ENCODE measurements at places on chromosomes 3 and 15.
A peak's percentile ranks its signal among the peaks of the same experiment; 100 is the strongest.

- no peak for DNase-seq
Measured at GRCh38 chr15:90018216-90018831, 17.2 kb downstream of the ZNF710 start.

DNA sequence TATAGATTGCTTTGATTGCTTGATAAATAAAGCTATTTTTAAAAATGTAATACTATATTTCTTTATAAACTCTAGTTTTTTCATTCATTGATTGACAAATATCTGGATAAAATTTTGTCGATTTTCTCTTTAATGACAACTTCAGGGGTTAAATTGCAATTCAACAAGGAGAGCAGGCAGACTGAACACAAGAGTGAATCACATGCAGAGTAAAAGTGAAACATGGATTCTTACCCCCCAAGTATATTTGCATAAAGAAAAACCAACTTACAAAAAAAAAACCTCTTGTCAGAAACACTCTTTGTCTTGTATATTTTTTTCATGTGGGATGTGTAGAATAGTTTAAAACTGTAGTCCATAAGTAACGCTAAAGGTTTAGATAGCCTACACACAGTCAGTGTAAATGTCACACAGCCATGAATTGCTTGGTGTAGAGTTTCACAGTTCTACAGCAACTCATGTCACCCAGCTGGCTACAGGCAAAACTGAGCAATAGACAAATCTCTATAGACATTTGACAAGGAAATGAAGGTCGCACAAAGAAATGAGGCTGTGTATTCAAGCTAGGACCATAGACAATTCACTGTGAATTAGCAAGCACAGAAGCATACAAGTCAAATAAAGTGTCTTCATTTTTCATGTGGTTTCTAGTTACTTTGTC, 141.6 kb downstream of the THRB start:
- no peak for DNase-seq

- no peak for DNase-seq
Measured at GRCh38 chr3:67521053-67521646, 133.3 kb downstream of the SUCLG2 start.

GRCh38 chr3:39343076-39343717, 13.7 kb downstream of the CCR8 start:
- DNase-seq: peak; percentile 9

- DNase-seq: no peak
Measured at GRCh38 chr15:29799859-29800258, 22.4 kb downstream of the TJP1 start.

- no peak for DNase-seq
Measured at GRCh38 chr3:134332344-134332743, 41.9 kb downstream of the AMOTL2 start.

DNA sequence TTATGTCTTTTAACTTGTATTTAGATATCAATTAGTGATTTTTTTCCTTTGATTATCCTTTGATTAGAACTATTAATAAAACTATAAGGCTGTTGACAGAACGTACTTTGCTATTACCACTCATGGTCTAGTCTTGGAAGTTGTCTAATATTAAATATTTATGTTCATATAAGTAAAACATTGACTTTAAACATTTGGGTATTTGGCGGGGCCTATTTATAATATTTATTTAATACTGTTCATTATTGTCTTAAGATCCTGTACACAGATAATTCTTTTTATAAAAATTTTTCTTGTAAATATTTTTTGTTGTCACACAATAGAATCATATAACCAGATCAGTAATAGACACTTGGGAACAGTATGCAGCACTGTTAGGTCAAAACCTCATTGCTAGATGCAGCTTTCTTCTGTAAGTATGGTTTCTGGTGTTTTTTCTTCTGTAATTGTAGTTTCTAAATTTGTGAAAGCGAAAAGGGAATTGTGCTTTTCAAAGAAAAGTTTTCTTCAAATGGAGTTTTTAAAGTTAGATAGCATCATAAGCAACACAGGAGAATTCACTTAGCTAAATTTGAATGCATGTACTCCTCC, 93.4 kb downstream of the FNDC3B start:
- DNase-seq: no peak

DNA sequence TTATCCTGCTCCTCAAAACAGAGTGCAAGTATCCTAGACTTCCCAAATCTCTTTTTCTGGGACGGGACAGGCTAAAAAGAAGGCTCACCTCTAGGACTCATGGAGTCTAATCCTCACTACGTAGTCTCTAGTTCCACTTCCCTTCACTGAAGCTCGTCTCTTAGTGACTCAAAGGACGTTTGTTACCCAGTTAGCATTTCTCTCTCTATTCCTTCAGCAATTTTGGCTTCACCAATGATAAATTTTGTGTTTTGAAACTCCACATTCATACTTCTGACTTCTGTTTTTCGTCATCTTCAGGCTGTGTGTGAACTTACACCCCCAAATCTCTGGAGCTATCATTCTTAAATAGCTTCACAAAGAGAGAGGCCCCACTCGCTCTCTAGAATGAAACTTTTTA, 627.1 kb downstream of the NAALADL2 start:
- DNase-seq: no peak

DNA sequence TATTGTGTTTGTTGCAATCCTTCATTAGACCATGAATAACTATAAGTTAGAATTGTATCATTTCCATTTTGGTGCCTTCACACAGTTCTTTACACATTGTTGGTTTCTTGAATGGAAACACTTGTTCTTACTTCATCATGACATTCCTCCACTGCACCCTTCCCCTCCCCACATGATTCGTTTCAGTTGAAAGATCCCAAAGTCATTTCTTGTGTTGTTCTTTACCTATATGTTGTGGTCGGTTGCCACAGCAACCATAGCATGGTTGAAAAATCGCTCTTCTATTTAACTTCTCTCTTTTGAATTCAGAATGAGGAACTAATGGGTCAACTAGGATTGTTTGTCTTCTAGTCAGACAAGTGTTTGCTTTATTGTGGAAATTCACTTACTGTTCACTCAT, 103.3 kb downstream of the IL1RAP start:
- DNase-seq: peak; percentile 2

DNA sequence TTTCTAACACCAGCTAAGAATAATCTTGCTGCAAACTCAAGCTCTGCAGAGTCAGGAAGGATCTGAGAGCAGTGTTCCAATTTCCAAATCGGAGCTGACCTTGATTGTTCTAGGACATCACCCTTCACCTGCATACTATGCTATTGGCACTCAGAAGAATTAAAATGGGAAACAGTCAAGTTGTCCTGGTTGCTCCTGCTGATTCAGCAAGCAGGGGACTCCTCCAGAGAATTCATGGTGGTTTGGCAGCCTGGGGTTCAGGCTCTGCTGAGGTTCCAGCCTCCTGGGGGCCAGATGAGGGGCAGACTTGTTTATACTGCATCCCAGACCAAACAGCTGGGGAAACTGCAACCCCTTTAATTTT, 213.7 kb upstream of the ADAMTS9 start:
- DNase-seq: no peak

DNA sequence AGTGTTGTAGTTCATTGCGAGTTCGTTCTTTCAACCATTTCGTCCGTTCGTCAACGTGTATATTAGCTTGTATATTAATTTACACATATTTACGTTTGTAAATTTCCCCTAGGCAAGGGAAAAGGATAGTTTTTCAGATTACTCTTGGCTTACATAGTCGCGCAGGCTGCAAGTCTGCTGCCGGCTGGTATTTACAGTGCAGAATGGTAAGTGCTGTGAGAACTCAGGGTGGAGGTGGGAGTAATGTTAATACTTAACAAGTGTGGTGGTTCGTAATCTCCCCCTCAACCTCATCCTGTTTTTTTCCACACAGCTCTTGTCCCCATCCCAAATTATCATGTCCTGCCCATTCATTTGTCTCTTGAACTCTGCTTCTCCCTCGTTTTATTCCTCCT, 766 bp downstream of the FAM98B start:
- peak; percentile 6 for DNase-seq

- DNase-seq: no peak
Measured at GRCh38 chr3:44991326-44991725, 15.3 kb downstream of the EXOSC7 start.

DNA sequence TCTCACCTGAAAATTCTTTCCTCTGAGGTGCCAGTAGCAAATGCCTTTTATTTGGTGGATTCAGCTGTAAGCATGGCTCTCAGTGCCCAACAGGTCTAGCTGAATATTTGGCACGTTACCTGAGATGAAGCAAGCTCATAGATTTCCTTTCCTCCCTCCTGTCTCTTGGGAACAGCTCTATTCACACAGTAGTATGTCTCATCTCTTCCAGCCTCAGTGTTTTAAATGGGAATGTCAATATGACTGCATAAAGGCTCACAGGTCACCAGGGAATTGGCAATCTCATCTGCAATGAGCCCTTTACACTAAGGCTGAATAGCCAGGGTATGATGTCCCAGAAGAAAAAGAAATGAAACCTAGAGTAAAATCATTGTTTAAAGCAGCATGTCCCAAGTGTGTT, 733.5 kb downstream of the NTRK3 start:
- DNase-seq: no peak

DNA sequence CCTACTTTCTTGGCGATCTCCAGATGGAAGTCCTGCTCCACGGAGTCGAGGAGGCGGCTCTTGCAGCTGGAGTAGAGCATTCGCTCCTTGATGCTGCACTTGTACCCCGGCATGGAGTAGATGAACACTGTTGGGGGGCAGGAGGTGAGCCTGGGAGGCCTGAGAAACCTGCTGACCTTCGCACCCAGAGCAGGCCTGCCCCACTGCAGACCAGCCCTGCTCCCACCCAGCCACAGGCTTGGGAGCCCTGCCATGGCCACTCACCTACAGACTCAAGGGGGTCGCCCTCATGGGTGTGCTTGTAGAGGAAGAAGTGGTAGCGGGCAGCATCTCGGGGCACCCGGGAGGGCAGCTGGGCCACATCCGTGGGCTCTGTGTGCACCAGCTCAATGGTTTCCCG, 4.2 kb upstream of the TLR9 start:
- DNase-seq: no peak

- DNase-seq: no peak
Measured at GRCh38 chr15:95202569-95203349, 971.4 kb downstream of the MCTP2 start.

- peak; percentile 26 for DNase-seq
Measured at GRCh38 chr15:25392806-25393205, 46.0 kb downstream of the UBE3A start.

- no peak for DNase-seq
Measured at GRCh38 chr15:39730552-39730951, 52.1 kb downstream of the FSIP1 start.

DNA sequence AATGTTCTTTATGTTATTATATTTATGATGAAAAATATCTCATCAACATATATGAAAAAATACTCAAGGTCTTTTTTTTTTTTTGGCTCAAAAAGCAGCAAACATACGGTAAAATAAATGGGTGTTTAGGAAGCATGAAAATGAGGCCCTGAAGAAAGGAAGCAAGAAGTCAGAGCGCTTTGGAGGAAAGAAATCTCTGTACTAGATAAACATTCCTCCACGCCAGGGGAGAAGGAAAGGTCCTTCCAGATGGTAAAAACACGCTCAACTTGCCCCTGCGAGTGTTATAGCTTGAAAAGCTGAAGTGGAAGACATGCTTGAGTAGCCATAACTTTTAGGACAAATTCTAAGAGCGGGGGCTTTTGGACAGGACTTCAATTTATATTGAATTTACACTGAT, 52.9 kb downstream of the FEM1B start:
- no peak for DNase-seq

DNA sequence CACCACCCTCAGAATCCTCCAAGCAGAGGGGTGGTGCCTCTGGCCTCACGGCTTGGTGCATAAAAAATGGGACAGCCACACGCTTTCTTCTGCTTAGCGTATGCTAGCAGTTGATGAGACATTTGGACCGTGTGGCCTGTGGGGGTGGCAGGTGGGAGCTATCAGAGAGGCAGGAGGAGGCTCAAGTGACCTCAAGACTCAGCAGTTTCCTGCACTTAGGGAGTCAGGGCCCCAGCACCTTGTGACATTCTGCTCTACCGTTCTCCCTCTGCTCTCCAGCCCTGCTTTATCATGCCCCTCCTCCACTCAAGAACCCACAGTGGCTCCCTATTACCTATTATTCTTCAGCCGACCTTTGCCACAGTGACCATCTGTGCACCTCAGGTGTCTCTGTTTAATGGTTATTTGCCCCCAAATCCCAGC, 41.0 kb upstream of the CGNL1 start:
- no peak for DNase-seq

GRCh38 chr3:69091389-69092029, 6.8 kb downstream of the ARL6IP5 start:
- DNase-seq: no peak

- peak; percentile 67 for DNase-seq
Measured at GRCh38 chr3:129824926-129825541, 68.5 kb downstream of the TMCC1 start.

DNA sequence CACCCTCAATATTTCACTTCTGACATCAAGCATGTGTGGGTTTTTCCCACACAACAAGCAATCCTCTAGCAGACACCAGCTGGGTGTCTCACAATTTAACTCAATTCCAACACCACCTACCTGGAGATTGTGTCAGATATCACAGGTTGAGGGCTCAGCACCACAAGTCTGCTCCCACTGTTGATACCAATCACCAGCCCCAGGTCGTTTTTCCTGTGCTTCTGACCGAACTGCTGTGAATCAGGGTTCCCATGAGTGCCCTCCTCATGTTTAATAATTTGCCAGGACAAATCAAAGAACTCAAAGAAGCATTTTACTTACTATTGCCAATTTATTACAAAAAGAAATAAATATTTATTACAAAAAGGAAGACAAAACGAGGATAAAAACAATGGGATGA, 25.0 kb upstream of the PRR20G start:
- no peak for DNase-seq

- no peak for DNase-seq
Measured at GRCh38 chr3:117788061-117788460, 1078.5 kb downstream of the TUSC7 start.

- no peak for DNase-seq
Measured at GRCh38 chr3:51559961-51560360, 21.4 kb downstream of the RAD54L2 start.

- no peak for DNase-seq
Measured at GRCh38 chr3:32146746-32147211, 40.4 kb downstream of the GPD1L start.

DNA sequence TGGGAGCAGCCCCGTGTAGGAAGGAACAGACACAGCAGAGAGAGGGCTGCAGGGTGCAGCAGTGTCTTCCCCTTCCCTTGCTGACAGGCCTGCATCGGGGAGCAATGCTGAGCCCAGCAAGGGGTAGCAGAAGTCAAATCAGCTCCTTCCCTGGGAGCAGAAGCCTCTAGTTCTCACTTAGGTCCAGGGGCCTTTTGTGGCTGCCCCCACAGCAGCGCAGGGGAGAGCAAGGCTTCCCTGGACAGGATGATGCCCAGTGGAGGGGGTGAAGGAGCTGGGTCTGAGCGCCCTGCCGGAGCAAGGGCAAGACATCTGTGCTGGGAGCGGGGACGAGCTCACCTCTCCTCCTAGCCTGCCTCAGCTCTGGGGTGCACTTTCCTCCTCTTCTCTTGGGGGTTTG, 827 bp downstream of the PLCB2 start:
- DNase-seq: no peak
